AG04450 (cell line): ENCODE measurements at places on chromosomes 4 and X.

DNA sequence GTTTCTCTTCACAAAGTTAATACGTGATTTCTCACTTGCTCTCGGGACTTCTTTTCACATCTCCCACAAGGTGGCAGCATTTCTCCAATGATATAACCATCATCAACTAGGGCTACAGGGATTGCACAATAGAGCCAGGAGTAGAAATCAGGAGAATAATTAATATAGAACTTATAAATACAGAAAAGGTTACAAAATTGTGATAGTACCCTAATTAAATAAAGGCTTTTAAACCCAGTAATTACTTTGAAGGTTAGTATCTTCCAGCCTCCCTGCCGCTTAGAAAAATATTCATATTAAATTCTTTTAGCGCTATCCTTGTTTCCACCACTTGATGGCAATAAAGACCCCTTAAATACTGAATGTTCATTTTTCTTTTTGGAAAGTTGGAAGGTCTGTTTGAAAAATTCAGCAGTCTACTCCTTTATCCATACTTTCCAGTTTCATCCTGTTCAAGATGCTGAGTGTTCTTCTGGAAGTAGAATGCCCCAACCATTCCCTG is 65.8 kb downstream of the RASGEF1B start:
- DNase-seq = peak; percentile 30

- DNase-seq = no peak
These were observed 26.1 kb downstream of the ZRSR2 start for GRCh38 chrX:15816438-15816809.

DNA sequence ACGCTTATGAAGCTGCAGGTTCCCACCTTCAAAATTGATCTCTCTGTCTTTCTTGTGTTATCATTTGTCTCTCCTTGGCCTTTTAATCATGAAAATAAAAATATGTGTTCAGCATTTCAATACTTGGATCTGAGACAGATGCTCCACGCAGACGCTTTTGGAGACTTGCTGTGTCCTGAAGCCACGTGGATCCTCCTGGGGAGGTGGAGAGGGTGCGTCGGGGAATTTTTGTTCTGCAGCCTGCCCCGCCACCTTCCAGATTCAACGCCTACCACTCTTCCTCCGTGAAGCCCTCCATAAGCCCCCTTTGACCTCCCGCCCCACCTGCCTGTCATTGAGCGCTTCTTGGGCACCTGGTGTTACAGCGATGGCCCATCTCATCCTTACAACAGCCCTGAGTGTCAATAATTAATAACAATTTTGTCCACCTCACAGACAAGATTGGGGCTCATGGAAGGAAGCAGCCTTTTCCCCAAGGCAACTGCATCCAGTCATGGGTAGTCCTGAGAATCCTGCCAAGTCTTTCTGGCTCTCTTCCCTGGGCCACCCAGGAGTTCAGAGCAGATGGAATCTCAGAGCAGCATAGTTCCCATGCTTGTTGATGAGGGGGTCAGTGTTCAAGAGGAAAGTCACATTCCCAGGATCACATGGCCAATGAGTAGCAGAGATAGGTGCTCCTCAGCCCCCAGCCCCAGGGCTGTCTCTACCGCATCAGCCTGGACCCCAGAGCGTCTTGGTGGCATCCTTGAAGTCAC is 172.6 kb upstream of the PSAPL1 start:
- DNase-seq = no peak

DNA sequence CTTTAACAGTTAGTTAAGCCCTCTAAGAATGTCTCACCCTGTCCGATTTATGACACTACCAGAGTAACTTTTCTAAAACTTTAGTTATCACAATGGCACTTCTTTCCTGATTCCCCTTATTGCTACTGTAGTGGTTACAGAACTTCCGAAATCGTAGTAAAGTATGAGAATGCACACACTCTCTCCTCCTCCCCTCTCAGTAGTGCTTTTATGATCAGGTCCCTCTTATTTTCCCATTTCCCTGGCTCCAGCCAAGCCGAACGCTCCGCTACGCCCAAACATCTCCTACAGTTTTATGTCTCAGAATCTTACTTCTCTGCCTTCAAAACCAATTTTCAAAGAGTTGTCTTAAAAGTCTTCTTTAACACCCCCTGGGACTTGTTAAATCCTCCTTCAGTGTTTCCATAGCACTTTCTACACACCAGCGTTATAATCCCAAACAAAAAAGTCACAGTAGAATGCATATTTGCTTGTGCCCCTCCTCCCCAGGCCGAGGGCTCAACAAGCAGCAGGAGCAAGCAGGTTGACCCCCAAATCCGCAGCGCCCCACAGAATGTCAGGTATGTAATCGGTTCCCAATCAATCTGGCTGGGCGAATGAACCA is 671 bp downstream of the HPF1 start:
- DNase-seq = no peak

- DNase-seq = no peak
These were observed 200.0 kb upstream of the PSAPL1 start for GRCh38 chr4:7634661-7635251.

GRCh38 chrX:154376774-154377173 is 2.3 kb upstream of the EMD start:
- DNase-seq = no peak

DNA sequence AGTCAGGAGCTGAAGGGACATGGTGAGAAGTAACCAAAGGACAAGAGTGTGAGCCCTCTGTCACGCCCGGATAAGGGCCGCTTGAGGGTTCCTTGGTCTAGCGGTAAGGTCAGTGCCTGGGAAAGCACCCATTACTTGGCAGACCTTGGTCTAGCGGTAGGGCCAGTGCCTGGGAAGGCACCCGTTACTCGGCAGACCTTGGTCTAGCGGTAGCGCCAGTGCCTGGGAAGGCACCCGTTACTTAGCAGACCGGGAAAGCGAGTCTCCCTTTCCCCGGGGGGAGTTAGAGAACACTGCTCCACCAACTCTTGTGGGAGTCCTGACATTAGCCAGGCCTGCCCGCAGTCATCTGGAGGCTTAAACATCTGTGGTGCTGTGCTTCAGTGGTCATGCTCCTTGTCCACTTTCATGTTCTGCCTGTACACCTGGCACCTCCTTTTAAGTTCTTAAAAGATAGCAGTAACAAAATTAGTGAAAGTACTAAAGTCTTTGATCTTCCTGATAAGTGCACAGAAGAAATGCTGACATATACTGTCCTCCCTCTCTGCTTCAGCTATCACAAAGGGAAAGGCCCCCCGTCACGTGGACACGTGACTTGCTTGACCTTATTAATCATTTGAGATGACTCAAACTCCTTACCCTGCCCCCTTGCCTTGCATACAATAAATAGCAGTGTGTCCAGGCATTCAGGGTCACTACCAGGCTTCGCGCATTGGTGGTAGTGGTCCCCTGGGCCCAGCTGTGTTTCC is 9.3 kb upstream of the SEC24B start:
- DNase-seq = no peak

- DNase-seq = no peak
These were observed 585.3 kb upstream of the ATOH1 start for GRCh38 chr4:93243262-93243661.

GRCh38 chr4:142961866-142962265 is 115.8 kb upstream of the INPP4B start:
- no peak for DNase-seq

GRCh38 chr4:78951862-78952472 is 12.7 kb upstream of the PAQR3 start:
- DNase-seq = no peak

- no peak for DNase-seq
These were observed 68.4 kb downstream of the ARHGEF38 start for GRCh38 chr4:105620640-105621323.

DNA sequence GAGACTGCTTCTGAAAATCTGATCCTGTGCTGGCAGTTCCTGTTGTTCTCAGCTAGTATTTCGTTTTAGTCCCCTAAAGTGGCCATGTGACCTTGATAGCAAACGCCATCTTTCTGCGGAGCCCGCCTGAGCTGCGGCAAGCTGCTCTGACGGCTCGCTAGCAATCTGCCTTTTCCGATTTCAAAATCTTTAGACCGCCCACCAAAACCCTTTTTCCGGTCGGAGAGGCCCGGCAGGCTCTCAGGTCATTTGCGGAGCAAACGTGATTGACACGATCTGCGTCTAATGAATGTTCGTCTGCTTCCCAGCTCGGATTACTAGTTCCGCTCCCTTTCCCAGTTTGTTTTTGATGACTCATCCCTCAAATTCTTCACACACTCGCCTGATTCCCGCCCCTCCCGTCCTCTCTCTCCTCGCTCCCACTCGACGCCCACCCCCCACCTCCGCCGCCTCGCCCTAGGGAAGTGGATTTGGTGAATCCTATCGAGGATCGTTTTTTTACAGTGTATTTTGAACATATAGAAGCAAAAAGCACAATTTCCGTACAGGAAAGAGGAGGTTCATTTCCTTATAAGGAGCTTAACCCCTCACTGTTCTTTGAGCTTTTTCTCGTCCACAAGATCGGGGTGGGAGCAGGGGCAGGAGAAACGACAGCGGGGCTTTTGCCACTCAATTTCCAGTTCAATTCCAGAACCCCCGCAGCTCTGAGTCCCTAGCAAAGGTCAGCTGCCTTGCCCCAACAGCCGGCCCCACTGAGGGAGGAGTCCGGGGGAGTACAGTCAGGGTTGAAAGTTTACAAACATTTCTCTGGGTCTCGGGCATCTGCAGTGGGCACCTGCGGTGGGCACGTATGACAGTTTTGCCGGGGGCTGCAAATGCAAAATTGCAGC is 37.5 kb downstream of the NLGN3 start:
- peak; percentile 87 for DNase-seq

DNA sequence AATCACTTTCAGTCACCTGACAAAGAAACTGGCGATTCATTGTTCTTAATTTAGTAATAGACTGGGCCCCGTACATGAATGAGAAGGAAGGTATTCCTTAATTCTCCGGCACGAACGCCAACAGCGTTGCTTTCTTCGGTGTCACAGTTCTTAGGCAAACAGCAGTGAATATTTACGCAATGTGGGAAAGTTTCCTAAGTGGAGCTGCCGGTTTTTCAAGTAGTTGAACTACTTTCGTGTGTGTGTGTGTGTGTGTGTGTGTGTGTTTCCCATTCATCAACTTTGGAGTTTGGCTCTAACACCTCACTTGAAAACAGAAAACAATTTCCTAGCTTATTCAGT is 651 bp downstream of the NXT2 start:
- DNase-seq = peak; percentile 15

DNA sequence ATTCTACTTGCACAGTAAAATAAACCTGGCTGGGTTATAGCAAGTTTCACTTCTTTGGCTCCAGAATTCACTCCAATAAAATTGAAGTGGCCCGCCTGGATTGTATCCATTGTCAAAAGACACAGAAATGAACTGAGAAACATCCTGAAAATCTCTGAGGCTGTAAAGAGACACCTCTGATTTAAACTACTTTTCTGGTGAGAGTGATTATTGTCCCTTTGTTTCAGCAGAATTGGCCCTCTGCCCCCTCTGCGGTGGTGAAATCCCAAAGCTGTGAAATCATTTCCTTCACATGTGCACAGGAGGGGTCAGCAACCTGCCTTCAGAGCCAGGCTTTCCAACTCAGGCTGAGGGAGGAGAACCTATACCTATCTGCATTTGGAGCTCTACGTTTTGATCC is 23.0 kb downstream of the GAB3 start:
- DNase-seq = no peak

DNA sequence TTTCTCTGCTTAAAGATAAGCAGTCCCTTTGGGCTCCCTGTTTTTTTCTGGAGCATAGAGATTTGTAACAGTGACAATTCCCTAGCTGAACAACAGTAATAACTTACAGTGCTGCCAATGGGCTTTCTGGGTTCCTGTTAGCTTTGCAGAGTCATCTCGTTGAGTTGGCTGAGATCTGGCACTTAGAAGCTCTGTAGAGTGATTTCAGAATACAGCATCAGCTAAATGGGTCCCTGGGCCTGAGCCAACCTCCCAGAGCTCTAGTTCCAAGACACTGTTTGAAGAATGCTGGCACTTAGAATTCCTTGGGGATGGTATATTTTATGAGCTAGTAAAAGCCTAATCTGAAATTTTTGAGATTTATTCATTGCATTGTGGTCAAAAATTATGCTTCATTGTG is 43.5 kb upstream of the SERTM2 start:
- DNase-seq = no peak

DNA sequence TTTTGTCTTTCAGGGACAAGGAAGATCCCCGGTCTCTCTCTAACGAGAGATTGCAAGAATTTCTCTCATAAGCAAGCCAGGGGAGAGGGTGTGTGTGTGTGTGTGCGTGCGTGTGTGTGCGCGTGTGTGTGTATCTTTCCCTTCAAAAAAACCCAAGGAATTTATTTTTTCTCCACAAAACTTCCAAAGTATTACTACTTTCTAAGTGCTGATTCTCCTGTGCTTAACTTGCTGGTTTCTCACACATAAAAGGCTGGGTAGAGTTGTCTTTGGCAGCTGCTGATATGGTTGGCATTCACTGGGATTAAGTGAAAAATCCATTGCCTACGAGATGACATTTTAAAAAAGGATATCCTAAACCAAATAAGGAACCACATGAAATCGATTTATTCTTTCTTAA is 435.7 kb downstream of the RAPGEF2 start:
- no peak for DNase-seq

DNA sequence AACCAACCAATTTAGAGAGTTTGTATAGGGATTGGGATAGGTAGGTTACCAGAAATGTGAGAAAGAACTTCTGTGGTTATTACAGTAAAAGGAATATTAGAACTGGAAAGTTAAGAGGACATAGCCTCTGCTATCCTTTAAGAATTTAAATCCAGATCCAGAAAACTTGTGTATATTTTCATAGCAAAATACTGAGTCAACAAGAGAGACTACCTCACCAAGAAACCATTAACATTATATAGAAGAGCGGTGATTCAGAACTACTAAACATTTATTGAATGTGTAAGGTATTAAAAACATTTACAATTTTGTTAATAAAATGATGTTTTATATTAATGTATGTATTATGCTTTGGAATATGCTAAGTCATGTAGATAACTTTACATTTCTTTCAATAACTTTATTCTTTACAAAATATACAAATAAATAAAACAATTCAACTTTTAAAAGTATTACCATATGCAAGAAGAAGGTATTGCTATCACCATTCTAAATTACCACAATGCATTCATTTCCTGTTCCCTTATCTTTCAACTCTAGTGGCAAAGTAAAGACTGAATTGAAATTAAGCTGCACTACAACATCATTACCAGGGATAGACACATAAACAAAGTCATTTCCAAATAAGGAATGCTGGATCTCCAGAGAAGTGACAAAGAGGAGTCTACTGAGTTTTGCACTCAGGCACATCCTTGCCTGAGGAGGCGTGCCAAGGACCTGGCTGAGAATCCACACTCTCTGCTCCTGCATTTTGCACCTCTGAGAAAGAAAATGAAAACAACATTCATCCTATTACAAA is 6.1 kb upstream of the BDH2 start:
- DNase-seq = no peak

DNA sequence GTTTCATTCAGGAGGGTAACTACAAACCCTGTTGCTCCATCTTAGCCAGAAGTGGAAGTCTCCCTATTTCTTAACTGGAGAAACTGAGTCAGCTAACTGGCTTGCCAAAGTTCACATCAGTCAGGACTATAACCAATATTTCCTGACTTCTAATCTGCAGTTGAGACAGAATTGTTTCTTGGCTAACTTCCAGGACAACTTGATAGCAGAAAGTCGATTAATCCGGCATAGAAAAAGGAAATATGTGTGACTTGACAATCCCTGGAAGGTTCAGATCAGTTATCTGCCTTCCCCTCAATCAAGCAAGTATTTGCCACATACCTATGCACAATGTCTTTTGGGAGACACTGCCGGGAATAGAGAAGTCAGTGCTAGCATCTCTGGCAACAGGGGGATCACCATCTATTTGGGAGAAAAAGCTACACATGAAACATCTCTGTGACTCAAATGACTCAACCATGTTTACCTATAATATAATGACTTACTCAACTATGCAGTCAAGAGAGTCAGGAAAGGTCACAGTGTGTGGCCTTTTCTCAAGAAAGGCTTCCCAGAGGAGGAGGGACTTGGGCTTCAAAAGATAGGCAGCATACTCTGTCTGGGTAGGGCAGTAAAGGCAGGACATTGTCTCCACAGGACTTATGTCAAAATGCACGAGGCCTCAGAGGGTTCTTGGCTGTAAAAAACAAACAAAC is 12.4 kb upstream of the LONRF3 start:
- DNase-seq = no peak
